Progenitor cell of endocrine pancreas (in vitro differentiated cells): ENCODE measurements at places on chromosomes 4 and X.

GRCh38 chr4:77376788-77377460 is 219.9 kb downstream of the CCNG2 start:
- DNase-seq: no peak

- peak; percentile 15 for DNase-seq
Measured at GRCh38 chrX:41922431-41923151, 763 bp downstream of the CASK start.

DNA sequence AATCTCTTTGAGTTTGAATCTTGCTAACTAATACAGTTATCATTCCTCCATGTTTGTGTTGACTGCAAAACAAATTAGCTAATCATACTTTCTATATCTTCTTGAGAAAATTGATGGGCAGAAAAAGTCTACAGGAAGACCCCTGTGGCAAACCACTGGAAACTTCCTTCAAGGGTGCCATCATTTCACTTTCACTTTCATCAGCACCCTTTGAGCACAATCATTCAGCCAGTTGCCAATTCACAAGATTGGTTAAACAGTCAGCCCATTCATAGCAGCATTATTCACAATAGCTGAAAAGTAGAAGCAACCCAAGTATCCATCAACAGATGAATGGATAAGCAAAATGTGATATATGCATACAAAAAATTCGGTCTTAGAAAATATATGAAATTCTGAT is 101.5 kb downstream of the CCDC160 start:
- no peak for DNase-seq

DNA sequence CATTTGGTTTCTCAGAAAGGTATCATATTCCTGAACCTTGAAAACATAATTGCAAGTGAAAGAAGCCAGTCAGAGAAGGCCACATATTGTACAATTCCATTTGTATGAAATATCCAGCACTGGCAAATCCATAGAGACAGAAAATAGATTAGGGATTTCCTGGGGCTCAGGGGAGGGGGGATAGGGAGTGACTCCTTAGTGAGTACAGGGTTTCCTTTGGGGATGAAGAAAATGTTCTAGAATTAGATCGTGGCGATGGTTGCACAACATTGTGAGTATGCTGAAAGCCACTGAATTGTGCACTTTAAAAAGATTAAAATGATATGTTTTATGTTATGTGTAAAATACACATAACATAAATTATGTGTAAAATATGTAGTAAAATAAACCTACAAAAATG is 10.3 kb downstream of the XPNPEP2 start:
- no peak for DNase-seq

GRCh38 chrX:49878128-49878833 is 1.0 kb upstream of the USP27X start:
- DNase-seq: no peak

DNA sequence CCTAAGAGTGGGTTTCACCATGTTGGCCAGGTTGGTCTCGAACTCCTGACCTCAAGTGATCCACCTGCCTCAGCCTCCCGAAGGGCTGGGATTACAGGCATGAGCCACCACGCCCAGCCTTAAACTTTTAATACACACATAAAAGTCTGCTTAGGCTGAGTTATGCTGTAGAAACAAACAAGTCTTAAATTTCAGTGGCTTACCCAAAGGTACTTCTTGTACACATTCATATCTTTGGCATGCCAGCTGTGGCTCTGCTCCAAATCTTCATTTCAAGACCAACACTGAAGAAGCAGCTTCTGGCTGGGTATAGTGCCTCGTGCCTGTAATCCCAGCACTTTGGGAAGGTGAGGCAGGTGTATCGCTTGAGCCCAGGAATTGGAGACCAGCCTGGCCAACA is 80.3 kb downstream of the PPEF2 start:
- DNase-seq: no peak

DNA sequence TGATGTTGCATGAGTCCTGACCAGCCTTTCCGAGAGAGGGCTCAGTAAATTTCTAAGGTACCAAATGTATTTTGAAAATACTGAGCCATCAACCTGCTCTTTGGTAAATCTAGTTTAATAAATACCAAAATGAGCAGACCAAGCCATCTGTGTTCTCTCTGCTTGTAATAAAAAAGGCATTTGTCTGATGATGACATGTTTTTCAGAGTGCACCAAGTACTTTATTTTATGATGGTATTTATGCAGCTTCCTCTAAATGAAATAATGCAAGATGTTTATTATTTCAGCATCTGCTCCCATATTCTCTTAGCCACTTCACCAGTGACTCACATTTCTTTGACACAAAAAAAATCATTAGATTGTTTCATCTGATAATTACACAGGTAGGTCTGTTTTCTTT is 700.5 kb downstream of the TRIML1 start:
- DNase-seq: no peak

DNA sequence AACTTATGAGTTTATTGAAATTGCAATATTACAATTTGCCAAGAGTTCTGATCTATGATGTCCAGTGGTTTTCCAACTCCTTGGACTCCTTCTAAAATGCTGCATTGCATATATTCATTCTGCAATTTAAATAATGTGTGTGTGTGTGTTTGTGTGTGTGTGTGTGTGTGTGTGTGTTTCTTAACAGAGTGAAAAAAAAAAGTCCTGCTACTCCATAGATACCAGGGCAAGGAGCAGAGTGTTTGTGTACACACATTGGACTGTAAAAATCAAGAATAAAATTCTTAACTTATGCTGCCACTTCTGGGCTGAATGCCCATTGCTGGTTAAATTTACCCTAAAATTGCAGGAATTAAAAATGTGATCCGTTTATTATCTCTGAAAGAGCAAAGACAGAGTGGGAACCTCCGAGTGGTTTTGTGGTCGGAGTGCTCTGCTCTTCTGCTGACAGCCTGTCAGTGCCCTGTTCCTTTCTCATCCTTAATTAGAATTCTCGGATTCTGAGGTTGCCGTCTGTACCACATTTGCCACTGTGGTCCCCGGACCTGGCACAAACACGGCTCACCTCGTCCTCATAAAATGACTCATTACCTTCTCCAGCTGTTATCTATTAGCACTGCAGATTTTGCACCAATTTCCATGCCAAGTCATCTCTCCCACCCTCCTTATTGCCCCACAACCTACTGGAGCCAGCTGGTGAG is 355.5 kb downstream of the KCNIP4 start:
- DNase-seq: no peak

DNA sequence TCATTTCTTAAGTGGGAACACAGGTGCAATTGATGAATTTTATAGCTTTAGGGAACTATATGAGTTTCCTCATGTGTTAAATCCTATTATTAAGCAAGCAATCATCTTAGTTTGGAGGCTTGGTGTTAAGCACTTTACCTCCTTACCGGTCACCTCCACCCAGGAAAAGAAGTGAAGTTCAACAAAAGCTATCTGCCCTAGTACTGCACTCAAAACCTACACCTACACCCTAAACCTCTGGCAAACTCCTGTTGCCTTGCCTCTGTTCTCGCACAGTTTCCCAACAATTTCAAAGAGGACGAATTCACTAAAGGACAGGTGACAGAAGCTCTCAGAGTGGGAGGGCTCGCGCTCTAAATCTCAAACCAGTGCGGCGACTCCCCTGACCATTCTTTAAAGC is 85.7 kb upstream of the TENT5D start:
- no peak for DNase-seq

DNA sequence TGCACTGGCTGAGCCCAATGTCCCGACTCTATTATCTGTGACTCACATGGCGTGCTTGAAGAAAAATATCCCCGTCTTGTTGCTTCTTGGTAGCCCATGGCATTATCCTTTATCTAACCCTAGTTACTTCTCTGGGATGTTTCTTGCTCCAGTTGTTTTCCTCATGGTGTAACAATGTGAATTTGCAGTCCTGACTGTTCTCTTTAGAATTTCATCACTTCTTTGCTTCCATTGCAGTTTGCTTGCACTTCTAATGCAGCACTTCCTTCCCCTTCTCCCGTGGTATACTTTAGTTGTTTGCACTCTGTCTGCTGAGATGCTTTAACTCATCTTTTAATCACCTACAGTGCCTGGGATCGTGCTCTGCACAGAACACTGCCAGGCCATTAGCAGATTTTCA is 126.9 kb downstream of the MAML3 start:
- no peak for DNase-seq

DNA sequence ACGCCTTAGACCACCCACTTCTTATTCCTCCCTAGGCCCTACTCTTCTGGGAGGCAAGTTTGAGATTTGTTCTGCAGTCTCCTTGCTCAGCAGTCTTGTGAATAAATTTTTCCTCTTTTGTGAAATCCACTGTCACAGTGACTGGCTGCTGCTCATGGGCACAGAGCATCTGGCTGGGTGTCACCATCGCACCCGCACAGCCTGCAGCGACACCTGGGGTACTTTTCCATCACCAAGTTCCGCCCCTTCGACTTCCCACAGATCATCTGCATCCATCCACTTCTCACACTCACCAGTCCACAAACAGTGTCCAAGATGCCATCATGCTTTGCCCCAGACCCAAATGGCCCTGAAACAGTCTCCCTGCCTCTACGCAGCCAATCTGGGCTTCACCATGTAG is 36.4 kb upstream of the AFAP1 start:
- DNase-seq: no peak

DNA sequence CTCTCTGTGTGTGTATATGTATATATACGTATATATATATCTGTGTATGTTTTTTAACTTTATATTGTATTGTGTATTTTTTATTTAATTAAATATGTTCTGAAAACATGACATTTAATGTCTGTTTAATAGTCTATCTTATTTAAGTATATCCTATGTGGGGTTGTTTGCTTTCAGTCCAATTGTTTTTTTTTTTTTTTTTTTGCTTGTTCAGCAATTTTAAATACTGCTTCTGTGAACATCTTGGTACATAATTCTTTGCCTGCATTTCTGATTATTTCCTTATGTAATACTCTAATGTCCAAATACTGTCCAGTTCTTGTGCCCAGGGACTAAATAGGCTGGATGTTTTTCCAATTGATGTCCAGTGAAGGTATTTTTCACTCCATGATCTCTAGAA is 45.1 kb upstream of the MAD2L1 start:
- DNase-seq: no peak

GRCh38 chr4:40594261-40595178 is 35.1 kb downstream of the RBM47 start:
- DNase-seq: no peak

DNA sequence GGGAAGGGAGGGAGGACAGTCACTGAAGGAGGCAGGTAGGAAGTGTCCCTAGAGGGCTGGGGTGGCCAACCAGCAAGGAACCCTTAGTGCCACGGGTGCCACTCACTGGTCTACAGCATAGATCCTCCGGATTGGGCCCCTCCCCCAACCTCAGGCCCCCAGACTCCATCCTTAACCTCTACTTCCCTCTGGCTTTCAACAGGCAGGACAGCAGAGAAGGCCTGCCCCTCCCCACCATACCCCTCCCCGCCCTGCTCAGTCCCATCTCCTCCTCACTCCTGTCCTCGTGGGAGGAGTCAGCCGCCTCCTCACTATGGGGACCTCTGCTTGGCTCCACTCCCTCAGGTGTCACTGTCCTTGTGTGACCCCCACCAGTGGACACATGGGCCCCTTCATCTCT is 77.7 kb upstream of the PSAPL1 start:
- no peak for DNase-seq

DNA sequence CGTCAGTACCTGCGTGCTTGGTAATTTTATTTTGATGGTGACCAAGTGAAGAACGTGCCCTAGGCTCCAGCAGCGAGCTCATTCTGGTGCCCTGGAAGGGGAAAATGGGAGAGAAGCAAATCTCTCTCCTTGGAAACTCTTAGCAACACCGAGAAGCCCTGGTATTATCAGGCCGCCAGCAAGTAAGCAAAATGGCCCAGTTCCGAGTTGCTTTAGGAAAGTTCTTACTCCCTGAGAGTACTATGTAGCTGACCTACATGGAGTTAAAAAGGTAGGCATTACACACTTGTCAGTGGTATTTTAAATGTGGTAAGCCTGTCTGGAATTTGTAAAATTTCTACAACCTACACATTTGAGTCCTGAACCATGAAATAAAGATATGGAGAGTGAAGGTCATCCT is 146.4 kb downstream of the CPEB2 start:
- no peak for DNase-seq

- no peak for DNase-seq
Measured at GRCh38 chr4:25258980-25259578, 25.2 kb downstream of the PI4K2B start.

DNA sequence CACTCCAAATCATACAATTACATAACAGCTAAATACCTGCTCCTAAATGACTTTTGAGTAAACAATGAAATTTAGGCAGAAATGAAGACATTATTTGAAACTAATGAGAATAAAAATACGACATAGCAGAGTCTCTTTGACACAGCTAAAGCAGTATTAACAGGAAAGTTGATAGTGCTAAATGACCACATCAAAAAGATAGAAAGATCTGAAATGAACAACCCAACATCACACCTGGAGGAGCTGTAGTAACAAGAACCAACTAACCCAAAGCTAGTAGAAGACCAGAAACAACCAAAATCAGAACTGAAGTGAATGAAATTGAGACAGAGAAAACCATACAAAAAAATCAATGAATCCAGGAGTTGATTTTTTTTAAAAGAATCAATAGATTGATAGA is 257.8 kb downstream of the ARAP2 start:
- DNase-seq: no peak

DNA sequence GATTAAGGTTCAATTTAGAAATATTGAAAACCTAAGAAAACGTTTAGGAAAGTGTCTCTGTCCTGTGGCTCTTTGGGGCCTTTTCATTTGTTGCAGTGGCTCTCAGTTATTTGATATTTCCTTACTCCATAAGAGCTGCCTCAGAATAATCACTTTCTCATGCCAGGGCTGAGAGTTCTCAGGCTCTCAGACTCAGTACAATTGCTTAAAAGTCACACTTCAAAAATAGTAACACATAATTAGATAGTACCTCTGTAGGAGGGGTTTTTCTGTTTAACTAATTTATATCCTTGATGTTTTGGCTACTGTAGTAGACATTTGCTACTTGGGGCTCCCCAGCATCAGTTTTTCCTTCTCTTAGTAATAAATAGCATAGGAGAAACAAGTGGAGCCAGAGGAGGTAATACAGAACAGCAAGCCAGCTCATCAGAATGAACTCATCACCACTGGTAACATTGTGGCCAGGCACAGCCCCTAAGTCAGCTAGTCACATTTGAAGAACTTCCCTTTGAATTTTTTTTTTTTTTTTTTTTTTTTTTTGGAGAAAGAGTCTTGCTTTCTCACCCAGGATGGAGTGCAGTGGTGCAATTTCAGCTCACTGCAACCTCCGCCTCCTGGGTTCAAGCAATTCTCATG is 8.0 kb upstream of the HNRNPD start:
- no peak for DNase-seq

DNA sequence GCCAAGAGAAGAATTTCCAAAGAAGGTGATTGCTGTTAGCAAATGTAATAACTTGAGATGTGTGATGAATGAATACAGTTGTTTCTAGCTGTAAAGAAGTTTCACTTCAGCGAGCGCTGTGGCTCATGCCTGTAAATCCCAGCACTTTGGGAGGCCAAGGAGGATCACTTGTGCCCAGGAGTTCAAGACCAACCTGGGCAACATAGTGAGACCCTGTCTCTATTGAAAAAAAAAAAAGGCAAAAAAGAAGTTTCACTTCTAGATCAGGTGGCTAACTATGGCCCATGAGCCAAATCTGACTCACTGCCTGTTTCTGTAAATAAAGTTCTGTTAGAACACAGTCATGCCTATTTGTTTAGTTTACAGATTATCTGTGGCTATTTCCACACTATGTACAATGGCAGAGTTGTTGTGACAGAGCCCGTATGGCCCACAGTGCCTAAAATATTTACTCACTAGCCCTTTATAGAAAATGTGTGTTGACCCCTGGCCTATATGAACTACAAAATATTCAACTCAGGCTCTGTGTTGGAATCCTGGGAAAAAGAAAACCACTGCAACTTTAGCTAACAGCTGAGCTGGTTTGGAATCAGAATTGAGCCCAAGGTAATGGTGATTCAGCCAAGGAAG is 54.1 kb upstream of the PRPS1 start:
- DNase-seq: no peak

GRCh38 chr4:154344686-154345085 is 146.9 kb downstream of the DCHS2 start:
- DNase-seq: no peak
